RWPE2 (cell line): ENCODE measurements at places on chromosomes 12 and 14.
A peak's percentile ranks its signal among the peaks of the same experiment; 100 is the strongest.

DNA sequence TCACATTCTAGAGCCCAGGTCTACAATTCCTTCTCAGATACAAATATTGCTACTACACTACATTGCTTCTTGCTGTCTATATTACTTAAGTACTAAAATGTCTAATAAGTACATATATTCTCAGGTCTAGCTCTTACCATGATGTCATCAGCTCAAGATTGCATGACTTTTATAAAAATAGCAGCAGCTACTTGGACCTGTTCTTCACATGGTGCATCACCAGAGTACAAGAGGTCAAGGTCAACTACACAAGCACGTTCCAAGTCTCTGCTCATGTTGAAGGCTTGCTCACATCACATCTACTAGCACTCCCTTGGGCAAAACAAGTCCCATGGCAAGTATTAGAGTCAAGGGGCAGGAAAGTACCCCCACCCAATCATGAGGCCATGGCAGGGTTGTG is 465.6 kb downstream of the MED13L start:
- no peak for DNase-seq

DNA sequence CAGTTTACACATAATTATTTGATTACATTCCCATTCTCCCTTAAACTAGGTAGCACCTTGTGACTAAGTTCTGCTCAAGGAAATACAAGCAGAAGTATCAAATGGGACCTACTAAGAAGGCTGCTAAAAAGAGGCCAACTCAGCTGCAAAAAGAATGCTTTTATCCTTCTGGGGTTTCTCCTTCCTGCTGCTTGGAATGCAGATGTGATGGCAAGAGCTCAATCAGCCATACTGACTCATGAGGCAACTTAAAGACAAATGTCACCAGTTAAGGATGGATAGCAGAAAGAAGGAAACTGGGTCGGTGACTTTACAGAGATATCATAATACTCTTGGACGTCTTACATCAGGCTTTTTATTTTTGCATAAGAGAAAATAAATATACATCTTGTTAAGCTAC is 38.0 kb upstream of the RAP1B start:
- no peak for DNase-seq

DNA sequence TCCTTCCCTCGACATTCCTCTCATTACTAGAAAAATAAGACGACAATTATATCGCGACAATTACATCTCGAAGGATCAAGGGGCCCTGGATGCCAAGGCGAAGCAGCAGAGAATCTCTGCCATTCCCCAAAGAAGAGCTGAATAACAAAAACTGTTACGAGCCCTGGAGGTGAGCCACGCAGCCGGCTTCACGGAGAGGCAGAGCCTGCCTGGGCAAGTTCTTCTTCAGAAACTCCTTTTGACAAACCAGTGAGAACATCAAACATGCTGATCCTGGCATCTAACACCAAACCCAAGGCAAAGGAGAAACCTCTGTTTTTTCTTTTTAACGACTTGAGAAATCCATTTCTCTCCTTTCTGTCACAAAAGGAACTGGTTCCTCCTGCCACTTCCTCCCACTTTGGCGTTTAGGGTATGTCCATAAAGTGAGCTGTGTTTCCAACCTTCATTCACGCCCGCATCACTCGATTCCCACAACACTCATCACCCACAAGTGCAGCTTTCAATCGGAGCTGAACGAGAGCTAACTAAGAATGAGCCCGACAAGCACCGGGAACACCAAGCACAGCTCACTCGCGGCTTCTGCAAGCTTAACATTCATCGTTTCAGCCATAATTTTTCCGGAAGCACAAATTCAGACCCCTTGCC is 21.5 kb downstream of the CCDC88C start:
- DNase-seq: no peak

DNA sequence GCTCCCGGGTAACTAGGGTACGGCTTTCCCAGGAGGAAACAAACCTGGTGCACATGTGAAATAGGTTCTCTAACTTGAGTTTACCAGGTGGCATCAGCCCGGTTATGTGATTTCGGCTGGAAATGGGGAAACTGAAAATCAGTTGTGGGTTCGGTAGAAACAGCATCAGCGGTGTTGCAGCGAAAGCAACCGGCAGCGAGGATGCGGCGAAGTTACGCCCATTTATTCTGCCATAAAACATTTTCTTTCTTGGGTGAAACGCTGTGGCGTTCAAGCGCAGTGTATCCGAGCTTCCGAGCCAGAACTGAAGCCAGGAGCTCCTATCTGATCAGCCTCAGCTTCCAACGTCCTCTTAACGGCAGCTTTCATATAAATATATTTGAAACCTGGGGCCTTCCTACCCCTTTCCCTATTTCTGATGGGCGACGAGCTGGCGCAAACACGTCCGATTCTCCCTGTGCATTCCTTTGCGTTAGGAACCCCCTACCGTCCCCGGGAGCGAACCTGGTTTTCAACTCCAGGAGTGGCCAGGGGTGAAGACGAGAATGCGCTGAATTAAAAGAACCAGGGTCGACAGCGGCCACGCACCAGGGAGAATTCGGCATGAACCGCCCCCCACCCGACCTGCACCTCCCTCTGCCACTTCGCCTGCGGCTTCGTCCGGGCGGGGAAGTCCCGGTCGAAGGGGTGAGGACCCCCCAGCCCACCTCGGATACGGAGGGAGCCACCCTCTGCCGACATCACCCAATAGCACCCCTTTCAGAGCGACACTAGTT is 1.6 kb downstream of the DPF3 start:
- DNase-seq: no peak

- DNase-seq: peak; percentile 49
Observed at GRCh38 chr14:104245075-104245474, 106.7 kb downstream of the KIF26A start.

GRCh38 chr12:29561664-29562071 is 64.2 kb upstream of the OVCH1 start:
- DNase-seq: no peak

DNA sequence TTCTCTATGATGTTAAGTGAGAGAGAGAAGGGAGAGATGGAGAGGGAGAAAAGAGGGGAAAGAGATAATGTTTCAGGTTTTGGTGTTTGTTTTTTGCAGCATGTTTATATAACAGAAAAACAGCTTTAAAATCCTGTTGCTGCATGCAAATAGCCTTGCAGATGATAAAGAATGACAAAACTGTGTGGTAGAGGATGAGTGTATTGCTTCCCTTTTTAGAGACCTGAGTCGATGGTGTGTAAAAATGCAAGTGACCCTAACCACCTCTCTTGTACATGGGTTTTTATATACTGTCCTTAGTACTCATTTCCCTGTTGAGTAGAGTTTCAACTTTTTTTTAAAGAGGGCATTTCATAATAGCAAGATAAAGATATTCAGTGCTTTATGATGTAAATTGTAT is 249.1 kb downstream of the AKAP6 start:
- DNase-seq: no peak

- no peak for DNase-seq
Observed at GRCh38 chr12:116832353-116832752, 48.9 kb downstream of the HRK start.

DNA sequence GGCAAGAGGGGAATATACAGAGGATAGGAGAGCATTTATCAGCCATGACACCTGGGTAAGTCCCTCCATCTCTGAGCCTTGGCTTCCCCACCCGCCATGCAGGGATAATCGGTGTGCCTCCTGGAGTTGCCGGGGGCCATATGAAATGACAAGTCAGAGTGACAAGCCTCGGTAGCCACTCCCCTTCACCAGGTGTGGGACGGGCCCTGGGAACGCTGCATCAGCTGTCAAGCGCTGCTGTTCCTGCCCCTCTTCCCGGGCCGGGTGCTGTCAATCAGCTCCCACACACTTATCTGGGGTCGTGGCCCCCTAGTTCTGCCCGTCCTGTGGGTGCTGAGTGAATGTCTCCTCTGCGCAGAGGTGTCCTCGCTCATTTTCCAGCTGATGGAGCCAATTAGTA is 57.2 kb downstream of the MVK start:
- no peak for DNase-seq

GRCh38 chr12:45425426-45425825 is 209.5 kb downstream of the ANO6 start:
- DNase-seq: no peak

- DNase-seq: no peak
Observed at GRCh38 chr12:27012239-27012981, 1.8 kb downstream of the TM7SF3 start.

DNA sequence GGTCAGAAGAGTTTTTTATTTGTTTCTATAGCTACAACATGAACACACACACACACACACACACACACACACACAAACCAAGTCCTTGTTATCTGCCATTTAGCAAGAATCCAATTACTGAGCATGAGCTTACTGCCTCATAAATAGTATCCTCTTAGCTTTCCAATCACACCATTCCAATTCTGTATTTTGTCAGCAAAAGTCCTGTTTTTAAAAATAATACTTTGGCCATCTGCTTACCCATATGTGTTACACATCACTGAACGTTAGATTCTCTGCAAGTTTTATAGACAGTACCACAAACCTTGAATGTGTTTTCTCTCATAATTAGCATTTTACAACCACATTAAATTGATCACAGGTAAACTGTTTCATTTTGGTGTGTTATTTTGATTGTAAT is 1905.4 kb upstream of the FLRT2 start:
- DNase-seq: no peak
